ENCODE measurements at places on chromosomes 1 and 21. TPM values are rescaled to one million over a fixed set of nuclear protein-coding genes. Genes with fewer than 3 reads are reported as not detected.

S100A5 gene
- 1.6 TPM for polyA plus RNA-seq

KCNT2 gene
- polyA plus RNA-seq = not detected

TRIM67 gene
- polyA plus RNA-seq = not detected

HTR6 gene
- polyA plus RNA-seq = not detected

DNA sequence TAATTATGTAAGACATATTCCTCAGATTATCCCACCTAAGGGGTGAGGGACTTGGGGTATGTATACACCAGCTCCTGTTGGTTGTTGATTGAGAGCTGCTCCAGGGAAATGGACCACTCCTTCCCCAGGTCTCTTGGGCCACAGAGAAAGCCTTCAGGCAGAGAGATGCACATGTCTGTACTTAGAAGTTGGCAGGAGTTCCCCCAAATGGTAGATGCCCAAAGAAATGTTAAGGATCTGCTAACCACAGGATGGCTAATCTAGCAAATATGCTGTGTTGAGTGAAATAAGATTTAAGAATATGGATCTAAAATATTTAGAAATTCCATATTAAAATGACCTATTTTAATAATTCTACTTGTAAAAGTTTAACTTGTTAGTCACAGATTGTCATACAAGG lies 100.8 kb upstream of the DNAH14 start:
- no peak for DNase-seq
- H3K27ac ChIP-seq = no peak overlapping the region
- H3K4me1 ChIP-seq = no peaks in the 10 kb centered on the region
- H3K27me3 ChIP-seq = no peaks in the 10 kb centered on the region
- no peaks in the 10 kb centered on the region for H3K36me3 ChIP-seq

EXO1 gene
- polyA plus RNA-seq = 0.49 TPM

DNA sequence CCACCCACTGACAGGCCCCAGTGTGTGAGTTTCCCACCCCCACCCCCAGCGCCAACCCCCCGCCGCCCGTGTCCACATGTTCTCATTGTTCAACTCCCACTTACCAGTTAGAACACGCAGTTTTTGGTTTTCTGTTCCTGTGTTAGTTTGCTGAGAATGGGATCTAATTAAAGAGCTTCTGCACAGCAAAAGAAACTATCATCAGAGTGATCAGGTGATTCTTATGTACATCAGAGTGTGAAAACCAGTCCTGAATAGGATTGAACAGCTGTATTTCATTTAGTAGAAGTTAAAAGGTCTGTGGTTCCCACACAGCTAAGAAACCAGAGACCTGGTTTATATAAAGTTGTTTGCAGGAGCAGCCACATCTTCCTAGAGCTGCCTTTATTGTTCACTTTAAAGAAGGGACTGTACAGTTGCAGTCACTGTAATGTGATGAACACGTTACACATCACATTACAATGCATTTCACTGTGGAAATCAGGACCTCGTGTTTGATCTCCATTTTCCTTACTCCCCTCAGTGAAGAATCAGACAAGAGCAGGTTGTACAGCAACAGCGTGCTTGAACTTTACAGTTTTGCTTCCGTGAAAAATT lies 1.2 kb downstream of the GBP6 start:
- DNase-seq = no peak
- peaks cover 9% of the 10 kb centered on the region for H3K4me1 ChIP-seq
- H3K27ac ChIP-seq = no peak overlapping the region

SPRR2G gene
- polyA plus RNA-seq = not detected

- no peaks in the 10 kb centered on the region for H3K27me3 ChIP-seq
- H3K4me1 ChIP-seq = no peaks in the 10 kb centered on the region
- no peak overlapping the region for H3K4me3 ChIP-seq
- DNase-seq = no peak
- no peaks in the 10 kb centered on the region for H3K36me3 ChIP-seq
Measured at GRCh38 chr1:184881941-184882913, 92.1 kb downstream of the NIBAN1 start.

GRCh38 chr1:13514821-13515220 lies 1.0 kb upstream of the LRRC38 start:
- H3K27ac ChIP-seq = no peak overlapping the region
- H3K4me3 ChIP-seq = no peak overlapping the region
- H3K4me1 ChIP-seq = no peaks in the 10 kb centered on the region
- H3K36me3 ChIP-seq = no peaks in the 10 kb centered on the region

DNA sequence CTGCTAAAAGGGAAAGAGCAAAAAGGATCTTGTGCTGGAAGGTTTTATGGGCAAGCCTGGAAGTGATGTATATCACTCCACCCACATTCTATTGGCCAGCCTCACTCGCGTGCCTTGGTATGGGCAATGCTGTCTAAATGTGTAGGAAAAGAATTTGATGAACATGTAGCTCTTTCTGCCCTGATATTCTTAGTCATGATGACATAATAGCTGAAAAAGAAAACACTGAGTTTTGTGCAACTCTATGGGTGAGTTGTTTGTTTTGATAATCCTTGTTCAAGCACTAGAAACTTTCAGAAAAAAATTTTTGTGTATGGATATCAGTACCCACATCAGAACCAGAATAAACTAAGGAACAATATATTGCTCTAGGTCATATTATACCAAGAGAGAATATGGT lies 231.5 kb upstream of the ST6GALNAC5 start:
- DNase-seq = no peak
- no peaks in the 10 kb centered on the region for H3K4me1 ChIP-seq
- no peak overlapping the region for H3K27ac ChIP-seq
- no peak overlapping the region for H3K4me3 ChIP-seq

DNA sequence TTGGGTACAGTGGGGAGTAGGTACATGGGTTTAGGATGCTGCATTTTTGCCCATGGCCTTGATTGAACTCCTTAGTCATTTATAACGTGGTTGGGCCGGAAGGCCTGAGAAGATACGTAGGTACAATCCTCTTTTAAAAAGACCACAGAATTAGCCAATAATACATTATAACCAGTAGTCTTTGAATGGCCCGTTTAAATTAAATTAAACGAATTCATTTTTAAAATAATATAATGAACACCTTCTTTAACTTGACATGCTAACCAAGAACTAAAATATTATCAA lies 20.1 kb upstream of the ADAR start:
- peaks cover 20% of the 10 kb centered on the region for H3K4me1 ChIP-seq
- no peak for DNase-seq
- peak overlapping the region; percentile 92 for H3K27ac ChIP-seq
- H3K4me3 ChIP-seq = peak overlapping the region; percentile 68

GRCh38 chr21:21690068-21690665 lies 692.0 kb downstream of the NCAM2 start:
- H3K36me3 ChIP-seq = no peaks in the 10 kb centered on the region
- DNase-seq = no peak
- H3K27ac ChIP-seq = no peak overlapping the region
- no peaks in the 10 kb centered on the region for H3K27me3 ChIP-seq
- H3K4me1 ChIP-seq = no peaks in the 10 kb centered on the region

CR2 gene
- 2.2 TPM for polyA plus RNA-seq

DNA sequence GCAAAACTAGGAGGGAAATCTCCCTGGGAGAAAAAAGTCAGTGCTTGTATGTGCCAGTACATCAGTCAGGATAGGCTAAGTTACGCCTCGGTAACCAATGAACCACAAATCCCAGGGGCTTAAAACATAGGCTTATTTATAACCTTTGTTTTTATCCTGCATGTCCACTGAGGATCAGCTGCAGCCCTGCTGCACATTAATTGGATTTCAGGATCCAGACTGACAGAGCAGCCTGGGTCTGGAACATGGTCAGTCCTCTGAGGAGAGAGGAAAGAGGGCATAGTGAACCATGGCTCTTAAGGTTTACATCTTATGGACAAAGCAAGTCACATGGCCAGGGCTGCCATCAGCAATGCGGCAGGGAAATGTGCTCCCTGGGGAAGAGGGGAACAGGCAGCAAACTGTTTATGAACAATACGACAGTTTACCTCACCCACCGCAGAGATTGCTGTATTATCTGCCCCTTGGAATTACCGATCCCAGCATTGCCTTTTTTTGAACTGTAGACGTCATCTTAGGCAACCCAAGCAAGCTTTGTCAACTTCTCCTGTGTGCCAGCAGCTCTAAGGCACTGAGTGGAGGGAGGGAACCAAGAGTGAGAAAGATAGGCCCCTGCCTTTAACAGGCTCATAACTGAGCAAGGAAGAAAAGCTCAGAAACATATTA lies 9.1 kb upstream of the SPRR4 start:
- no peak overlapping the region for H3K4me3 ChIP-seq
- H3K27ac ChIP-seq = no peak overlapping the region
- no peaks in the 10 kb centered on the region for H3K4me1 ChIP-seq

HSD11B1 gene
- 0.30 TPM for polyA plus RNA-seq

GRCh38 chr1:214425101-214425500 lies 126.3 kb downstream of the PTPN14 start:
- no peak overlapping the region for H3K27ac ChIP-seq
- H3K27me3 ChIP-seq = no peaks in the 10 kb centered on the region

SLC25A34 gene
- polyA plus RNA-seq = 0.15 TPM

ROR1 gene
- polyA plus RNA-seq = not detected

DNA sequence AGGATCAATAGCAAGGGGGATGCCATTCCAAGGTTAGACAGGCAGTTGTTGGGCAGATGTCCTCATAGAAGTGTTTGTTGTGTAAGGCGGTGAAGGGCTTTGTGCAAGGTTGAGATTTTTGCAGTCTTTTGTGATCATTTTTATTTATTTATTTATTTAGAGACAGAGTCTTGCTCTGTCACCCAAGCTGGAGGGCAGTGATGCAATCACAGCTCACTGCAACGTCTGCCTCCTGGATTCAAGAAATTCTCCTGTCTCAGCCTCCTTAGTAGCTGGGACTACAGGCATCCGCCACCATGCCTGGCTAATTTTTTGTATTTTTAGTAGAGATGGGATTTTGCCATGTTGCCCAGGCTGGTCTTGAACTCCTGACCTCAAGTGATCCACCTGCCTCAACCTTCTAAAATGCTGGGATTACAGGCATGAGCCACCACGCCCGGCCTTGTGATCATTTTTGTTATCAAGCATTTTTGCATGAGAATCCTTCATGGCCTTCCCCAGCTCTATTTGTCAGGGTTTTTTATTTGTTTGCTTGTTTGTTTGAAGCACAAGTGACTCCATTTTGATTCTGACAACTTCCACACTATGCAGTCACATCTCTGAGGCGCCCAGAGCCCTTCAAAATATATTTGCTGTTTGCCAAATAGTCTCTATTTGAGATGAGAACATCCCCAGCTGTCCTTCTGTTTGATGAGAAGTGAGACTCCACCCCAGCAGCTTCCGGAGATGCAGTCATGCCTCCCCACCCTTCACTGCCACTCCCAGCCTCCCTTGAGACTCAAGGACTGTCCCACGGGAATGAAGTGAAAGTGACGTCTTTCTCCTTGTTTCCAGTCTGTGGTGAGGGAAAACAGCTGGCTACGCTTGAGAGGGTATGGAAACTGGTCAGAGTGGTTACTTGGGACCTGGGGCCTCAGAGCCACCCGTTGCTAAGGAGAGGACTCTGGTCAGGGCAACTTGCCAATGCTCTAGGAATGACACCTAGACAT lies 38.0 kb downstream of the TMEM50B start:
- peaks cover 5% of the 10 kb centered on the region for H3K36me3 ChIP-seq
- DNase-seq = no peak
- H3K27me3 ChIP-seq = no peaks in the 10 kb centered on the region
- H3K27ac ChIP-seq = no peak overlapping the region

GPR37L1 gene
- polyA plus RNA-seq = 0.08 TPM

LBR gene
- 110 TPM for polyA plus RNA-seq

- no peak overlapping the region for H3K27ac ChIP-seq
- no peaks in the 10 kb centered on the region for H3K4me1 ChIP-seq
Measured at GRCh38 chr1:196142111-196142640, 466.1 kb downstream of the KCNT2 start.

- H3K4me1 ChIP-seq = peaks cover 45% of the 10 kb centered on the region
- peak; percentile 31 for DNase-seq
- no peak overlapping the region for H3K27ac ChIP-seq
- no peaks in the 10 kb centered on the region for H3K36me3 ChIP-seq
- H3K4me3 ChIP-seq = no peak overlapping the region
Measured at GRCh38 chr21:37463083-37463801, 96.7 kb downstream of the DYRK1A start.

GRCh38 chr1:214332946-214333798 lies 52.2 kb downstream of the SMYD2 start:
- no peaks in the 10 kb centered on the region for H3K27me3 ChIP-seq
- H3K4me3 ChIP-seq = no peak overlapping the region
- DNase-seq = no peak
- H3K27ac ChIP-seq = no peak overlapping the region

KDF1 gene
- polyA plus RNA-seq = 4.6 TPM

ARHGEF11 gene
- 4.0 TPM for polyA plus RNA-seq

DNA sequence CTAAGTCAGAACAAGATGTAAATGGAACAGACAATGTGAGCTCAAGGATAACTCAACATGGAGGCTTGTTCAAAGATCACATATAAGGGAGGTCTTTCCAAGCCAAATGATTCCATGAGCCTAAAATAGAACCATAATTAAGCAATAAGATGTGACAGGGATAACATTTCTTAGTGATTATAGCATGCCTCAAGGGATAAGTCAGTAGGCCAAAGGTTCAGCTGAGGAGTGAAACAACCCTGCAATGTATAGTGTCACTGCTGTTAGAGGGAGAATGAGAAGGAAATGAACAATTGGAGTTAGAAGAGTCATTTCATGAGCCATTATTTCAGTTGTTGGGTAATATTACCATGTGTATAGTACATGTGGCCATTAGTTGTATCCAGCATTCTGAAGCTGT lies 25.0 kb downstream of the GORAB start:
- H3K36me3 ChIP-seq = peaks cover 6% of the 10 kb centered on the region
- H3K4me3 ChIP-seq = no peak overlapping the region
- no peaks in the 10 kb centered on the region for H3K4me1 ChIP-seq
- H3K27me3 ChIP-seq = no peaks in the 10 kb centered on the region

GRCh38 chr1:36733748-36734147 lies 251.0 kb upstream of the CSF3R start:
- DNase-seq = no peak
- no peak overlapping the region for H3K4me3 ChIP-seq
- H3K36me3 ChIP-seq = no peaks in the 10 kb centered on the region
- no peak overlapping the region for H3K27ac ChIP-seq

DNA sequence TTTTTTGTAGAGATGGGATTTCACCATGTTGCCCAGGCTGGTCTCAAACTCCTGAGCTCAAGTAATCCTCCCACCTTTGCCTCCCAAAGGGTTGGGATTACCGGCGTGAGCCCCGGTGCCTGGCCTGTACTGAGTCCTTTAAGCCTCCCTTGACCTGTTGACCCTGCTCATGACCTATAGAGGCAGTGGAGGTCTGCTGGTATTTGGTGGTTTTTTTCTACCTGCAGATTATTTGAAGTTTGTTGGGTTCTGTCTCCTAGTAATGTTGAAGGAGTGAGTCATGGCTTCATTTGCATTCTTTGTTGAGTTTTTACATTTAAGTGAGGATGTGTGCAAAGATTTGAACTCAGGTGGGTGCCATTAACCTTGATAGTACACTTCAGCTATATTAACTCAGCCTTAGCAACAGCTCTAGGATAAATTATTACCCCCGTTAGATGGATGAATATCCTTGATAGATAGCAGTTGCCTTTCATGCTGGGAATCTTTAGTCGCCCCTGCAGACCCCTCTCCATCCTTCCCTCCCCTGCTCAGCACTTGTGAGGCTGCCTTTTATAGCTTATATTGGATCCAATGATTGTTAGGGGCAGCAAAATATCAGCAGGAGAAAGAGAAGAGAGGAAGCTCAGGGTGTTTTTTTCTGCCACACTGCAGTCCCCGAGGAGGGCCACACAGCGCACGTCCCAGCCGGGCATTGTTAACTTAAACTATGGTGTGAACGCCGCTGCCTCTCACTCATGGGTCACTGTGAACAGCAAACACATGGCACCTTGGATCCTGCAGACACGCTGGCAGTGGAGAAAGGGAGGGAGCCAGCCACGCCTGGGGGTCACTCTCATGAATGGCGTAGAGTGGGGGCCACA lies 14.9 kb upstream of the NPPB start:
- H3K36me3 ChIP-seq = no peaks in the 10 kb centered on the region
- no peaks in the 10 kb centered on the region for H3K4me1 ChIP-seq
- DNase-seq = no peak
- no peaks in the 10 kb centered on the region for H3K27me3 ChIP-seq
